Activated CD4-positive, alpha-beta T cell treated with anti-CD3 and anti-CD28 coated beads for 36 hours (primary cell): ENCODE measurements at places on chromosomes 7 and 10. TPM values are rescaled to one million over a fixed set of nuclear protein-coding genes. Genes with fewer than 3 reads are reported as not detected.

GRCh38 chr7:137846827-137847567, at the start of gene DGKI:
Gene DGKI, minus strand, starts transcription at chr7:137846974.
- H3K27ac ChIP-seq: no peak within 1 kb of the TSS
- H3K36me3 ChIP-seq: no peaks in the 10 kb centered on the region
- peak; percentile 11 for DNase-seq
- H3K27me3 ChIP-seq: peaks cover 57% of the 10 kb centered on the region

- no peaks in the 10 kb centered on the region for H3K4me1 ChIP-seq
- no peaks in the 10 kb centered on the region for H3K36me3 ChIP-seq
- no peak overlapping the region for H3K27ac ChIP-seq
- H3K27me3 ChIP-seq: peaks cover 5% of the 10 kb centered on the region
Measured at GRCh38 chr10:121724282-121724681, 126.0 kb upstream of the FGFR2 start.

GRCh38 chr7:18353339-18353738, 142.2 kb upstream of the HDAC9 start:
- DNase-seq: no peak
- H3K36me3 ChIP-seq: no peaks in the 10 kb centered on the region
- H3K4me3 ChIP-seq: no peak overlapping the region

GRCh38 chr10:7892146-7892545, 73.8 kb downstream of the TAF3 start:
- H3K4me1 ChIP-seq: peaks cover 25% of the 10 kb centered on the region
- no peaks in the 10 kb centered on the region for H3K27me3 ChIP-seq
- H3K27ac ChIP-seq: no peak overlapping the region
- peaks cover 11% of the 10 kb centered on the region for H3K36me3 ChIP-seq

DNA sequence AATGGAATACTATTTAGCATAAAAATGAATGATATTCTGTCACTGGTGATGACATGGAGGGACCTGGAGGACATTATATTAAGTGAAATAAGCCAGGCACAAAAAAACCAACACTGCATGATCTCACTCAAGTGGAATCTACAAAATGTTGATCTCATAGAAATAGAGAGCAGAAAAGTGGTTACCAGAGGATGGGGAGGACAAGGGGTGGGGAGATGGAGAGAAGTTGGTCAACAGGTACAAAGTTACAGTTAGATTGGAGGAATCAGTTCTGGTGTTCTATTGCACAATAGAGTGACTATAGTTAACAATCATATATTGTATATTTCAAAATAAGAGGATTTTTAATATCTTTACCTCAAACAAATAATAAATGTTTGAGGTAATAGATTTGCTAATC, 24.7 kb upstream of the SLC18A3 start:
- no peak overlapping the region for H3K27ac ChIP-seq
- no peak overlapping the region for H3K4me3 ChIP-seq
- H3K27me3 ChIP-seq: peaks cover 14% of the 10 kb centered on the region
- no peaks in the 10 kb centered on the region for H3K36me3 ChIP-seq
- DNase-seq: no peak

The CTAGE4 gene
- 1.4 TPM for total RNA-seq

The C10orf105 gene
- total RNA-seq: 0.40 TPM
